ENCODE measurements at places on chromosomes 1 and 21.

DNA sequence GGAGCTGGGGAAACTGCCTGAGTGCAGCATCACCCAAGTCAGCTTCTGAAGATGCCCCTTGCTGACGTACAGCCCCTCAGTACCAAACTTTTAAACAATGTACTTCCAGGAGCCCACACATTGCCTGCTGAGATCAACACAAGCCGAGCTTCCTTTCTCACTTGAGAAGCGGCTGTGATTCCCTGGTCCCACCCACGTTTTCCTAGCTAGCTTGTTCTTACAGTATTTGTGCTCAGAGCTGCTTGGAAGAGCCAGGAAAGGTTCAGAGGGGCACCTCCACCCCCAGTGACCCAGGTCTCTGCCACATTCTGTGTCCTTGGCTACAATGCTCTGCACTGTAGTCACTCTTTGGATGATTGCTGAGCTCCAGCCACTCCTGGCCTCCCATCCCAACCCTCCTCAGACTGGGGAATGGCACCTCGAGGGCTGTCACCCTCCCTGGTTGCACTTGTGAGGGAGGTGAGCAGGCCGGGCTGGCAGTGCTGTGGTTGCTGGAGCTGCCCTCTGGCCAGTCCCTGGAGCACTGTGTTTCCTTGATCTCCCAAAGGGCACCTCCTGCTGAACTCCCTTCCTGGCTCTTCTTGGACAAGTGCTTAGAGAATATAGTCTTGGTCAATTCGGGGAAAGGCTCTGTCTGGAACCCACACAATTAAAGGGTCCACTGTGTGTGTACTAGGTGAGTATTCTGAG is 355.1 kb downstream of the AJAP1 start:
- DNase-seq, result no peak

GRCh38 chr1:237043846-237044636 is 2.1 kb downstream of the RYR2 start:
- DNase-seq, result no peak

- no peak for DNase-seq
Observed at GRCh38 chr1:232964601-232965000, 14.2 kb downstream of the NTPCR start.

GRCh38 chr21:15682186-15682895 is 47.4 kb upstream of the USP25 start:
- no peak for DNase-seq

DNA sequence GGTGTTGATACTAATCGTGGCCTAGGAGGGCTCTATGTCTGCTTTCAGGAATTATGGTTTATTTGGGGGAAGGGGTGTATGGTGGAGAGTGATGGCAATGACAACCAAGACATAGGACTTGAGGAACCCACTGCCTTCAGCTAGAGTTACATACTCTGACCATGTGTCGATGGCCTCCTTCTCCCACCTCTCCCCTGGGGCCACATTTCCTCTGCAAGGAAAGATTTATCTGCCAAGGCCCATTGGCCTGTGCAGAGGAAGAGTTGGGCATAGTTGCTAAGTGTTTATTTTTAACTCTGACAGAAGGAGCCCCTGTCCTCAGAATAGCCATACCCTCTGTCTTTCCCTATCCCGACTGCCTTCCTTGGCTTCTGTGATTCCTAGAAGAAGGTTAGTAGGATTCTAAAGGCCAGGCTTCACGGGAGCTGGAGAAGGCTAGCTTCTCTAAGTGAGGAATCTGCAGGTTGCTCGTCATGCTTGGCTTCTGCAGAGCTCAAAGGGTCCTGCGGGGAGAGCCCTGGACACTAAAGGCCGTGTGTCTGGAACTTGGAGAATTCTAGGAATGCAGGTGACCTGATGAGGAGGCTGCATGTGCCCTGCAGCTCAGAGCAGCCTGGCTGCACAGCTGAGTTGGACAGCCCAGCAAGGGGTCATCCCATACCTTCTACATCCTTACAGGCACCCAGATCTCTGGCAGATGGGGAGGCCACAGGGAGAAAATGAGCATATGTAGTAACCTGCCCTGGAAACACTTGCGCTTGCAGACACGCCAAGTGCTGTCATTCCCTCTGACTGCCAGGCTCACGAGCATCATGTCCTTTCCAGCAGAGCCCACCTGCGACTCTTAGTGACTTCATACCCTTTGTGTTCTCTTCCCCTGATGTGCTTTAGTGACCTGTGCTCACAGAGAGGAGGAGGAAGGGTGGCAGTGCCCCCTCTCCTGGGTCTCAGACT is 9.7 kb downstream of the MAPKAPK2 start:
- no peak for DNase-seq
